ENCODE measurements at places on chromosomes 13 and 19.

- no peak for DNase-seq
Measured at GRCh38 chr13:75319254-75319653, 162.7 kb downstream of the TBC1D4 start.

DNA sequence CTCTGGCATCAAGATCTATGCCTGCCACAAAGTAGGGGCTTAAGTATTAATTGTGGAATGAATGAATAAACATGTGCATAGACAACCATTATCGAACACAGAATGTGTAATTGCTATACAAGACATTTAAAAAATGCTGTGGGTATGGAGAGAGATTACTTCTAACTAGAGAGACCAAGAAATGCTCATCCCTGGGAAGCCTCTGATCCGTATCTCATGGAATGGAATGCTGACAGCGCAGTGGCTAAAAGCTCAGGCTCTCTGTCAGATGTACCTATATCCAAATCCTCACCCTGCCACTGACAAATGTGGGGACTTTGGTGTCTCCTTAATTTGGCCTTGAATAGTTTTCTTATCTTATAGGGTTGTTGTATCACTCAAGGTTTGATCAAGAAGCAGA lies 22.7 kb upstream of the MBNL2 start:
- no peak for DNase-seq

DNA sequence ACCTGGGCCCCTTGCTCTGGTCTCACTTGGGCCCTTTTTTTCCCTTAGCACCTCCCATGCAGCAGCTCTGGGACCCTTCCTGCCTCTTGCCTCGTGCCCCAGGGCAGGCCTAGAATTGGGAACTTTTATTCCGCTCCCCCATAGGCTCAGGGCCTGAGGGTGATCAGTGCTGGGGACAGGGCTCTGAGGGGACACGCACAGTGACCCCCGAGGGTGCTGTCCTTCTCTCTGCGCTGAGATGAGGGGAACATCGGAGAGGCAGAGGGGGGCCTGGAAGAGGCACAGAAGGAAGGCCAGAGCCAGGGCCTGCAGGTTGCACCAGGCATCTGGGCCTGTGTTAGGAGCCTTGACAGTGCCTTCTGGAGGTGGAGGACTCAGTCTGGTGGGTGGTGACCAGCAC lies 10.8 kb downstream of the EPN1 start:
- DNase-seq = no peak

DNA sequence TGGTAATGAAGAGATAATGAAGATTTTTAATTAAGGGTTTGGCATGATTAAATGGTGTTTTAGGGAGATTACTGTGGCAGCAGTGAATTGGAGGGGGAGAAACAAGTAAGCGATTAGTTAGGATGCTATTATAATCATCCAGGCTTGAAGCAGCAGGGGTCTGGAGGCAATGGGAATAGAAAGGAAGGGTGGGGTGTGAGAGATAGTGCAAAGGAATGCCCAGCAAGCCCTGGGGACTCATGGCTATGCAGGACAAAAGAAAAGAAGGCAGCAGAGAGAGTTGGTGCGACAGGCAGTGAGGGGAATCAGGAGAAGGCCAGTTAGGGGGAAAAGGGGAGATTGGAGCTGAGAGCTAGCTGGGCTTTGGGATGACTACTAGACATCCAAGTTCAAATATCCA lies 34.5 kb downstream of the SOX21 start:
- DNase-seq = no peak

DNA sequence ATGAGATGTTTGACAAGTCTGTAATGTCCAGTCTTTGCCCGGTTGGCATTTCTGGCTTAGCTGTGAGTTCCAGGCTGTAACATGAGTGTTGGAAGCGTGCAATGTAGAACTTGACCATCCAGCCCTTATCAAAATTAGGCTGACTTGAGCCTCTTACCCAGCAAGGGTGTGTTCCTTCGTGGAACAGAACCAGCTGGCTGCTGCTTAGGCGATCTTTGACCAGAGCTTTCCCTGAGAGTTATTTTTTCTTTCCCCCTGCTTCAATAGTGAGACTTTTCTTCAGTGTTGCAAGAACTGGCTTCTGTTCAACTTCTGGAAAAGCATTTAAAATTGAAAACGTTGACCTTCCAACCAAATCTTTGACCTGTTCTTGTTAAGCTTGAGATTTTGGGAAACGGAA lies 6.5 kb downstream of the TNFSF13B start:
- no peak for DNase-seq

DNA sequence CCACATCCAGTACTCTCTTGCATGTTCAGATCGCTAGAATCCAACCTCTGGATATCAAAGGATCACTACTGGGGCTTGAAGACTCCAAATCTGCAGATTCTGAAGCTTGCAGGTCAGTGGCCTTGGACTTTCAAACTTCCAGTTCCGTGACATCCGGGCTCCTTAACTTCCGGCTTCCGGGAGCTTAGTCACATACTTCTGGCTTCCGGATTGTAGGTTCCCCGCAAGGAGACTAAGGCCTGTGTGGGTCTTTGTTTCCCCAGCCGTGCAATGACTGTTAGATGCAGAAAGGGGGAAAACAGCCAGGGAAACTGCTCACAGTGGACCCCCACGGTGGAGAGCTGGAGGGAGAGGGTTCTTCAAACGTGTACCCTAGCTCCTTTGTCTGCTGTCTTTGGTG lies 41.4 kb downstream of the ZNF333 start:
- DNase-seq = no peak

GRCh38 chr13:79398915-79399314 lies 7.1 kb downstream of the RBM26 start:
- no peak for DNase-seq

DNA sequence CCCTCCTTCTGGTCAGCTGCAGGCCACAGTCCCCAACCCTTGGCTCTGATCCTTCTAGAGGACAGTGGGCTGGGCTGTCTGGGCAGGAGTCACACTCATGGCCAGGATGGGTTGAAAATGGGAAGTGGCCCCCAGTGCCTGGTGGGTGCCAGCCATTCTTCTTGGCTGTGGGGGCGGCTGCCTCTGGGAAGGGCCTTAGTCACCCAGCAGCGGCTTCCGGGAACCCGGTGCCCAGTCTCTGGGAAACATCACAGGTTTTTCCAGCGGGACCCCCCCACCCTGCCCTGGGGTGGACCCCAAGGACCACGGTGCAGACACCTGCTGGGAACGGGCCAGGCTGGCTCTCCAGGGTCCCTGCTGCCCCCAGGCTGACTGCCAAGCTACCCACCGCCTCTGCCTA lies 27.3 kb upstream of the SLC7A10 start:
- no peak for DNase-seq

- DNase-seq = no peak
Measured at GRCh38 chr19:41299755-41300089, 10.2 kb upstream of the CCDC97 start.

DNA sequence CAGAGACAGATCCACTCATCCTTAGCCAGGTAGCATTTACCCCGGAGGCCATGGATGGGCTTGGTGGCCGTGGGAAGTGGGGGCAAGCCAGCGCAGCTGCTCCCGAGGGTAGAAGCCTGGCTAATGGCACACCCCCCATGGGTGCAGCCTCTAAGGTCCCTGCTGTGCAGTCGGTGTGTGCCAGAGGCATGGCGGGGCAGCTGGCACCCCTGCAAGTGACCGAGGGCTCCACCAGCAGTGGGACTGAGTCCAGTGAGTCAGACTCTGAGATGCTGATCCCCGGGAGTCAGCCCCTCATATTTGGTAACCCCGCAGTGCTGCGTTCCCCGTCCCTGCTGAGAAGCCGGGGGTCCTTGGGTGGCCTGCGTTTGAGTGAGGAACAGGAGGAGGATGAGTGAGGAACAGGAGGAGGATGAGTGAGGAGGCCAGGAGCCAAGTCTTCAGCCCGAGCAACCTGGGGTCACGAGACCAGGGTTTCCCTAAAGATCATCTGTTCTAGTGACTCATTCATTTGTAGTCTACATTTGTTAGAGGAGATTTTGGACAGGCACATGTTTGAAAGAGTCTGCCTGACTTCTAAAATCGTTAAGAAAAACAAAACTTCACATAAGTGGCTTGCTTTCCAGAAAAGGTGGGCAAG lies 180.7 kb downstream of the STK24 start:
- no peak for DNase-seq

- DNase-seq = no peak
Measured at GRCh38 chr13:28409648-28410047, 85.3 kb downstream of the FLT1 start.

GRCh38 chr13:72521940-72522661 lies 205.3 kb downstream of the MZT1 start:
- no peak for DNase-seq

DNA sequence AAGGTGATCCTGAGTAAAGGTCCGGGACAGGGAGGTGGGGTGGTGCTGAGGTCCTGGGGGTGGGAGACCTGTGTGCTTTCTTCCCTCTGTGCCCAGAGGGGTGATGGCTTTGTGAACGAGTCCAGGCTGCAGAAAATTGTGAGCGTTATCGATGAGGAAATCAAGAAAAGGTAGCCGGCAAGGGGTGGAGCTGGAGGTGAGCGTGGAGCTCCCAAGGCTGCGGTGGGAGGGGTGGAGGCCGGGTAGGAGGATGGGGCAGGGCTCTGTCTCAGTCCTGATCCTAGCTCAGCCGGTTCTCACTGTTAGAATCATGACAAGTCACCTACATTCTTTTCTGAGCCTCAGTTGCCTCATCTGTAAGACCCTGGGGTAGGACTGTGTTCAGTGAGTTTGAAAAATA lies 4.0 kb downstream of the SELENOV start:
- no peak for DNase-seq

- no peak for DNase-seq
Measured at GRCh38 chr13:93398167-93399035, 171.8 kb downstream of the GPC6 start.

DNA sequence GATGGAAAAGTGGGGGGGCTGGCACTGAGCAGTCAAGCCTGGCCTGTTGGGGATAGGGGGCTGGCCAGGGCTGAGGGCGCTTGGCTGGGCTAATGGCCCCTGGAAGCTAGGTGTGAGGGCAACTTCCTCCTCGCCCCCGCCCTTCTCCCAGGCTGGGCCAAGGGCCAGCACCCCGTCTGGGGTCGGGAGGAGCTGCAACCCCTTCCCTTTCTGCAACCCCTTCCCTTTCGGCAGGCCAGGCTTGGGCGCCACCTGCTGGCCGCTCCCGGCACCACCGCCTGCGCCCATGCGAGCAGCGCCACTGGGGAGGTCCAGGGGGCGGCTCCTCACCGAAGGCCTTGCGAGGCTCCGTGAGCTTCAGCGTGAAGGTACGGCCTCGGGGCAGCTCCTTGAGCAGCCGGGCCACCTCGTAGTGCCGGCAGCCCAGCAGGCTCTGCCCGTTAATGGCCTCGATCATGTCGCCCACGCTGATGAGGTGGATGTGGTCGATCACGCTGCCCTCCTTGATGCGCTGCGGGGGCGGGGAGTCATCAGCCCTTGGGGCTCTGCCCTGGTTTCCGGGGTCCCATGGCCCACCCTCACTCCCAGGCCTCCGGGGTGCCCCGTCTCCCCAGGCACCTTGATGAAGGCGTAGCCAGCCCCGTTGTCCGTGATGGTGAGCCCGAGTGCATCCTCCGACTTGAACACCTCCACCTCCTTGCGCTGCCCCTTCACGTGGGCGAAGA lies 5.0 kb upstream of the PTGER1 start:
- DNase-seq = peak; percentile 72

- DNase-seq = no peak
Measured at GRCh38 chr13:27965740-27966640, 3.1 kb downstream of the CDX2 start.

Measured in head of caudate nucleus (tissue), 42 donors.